ENCODE measurements at places on chromosomes 12 and 14.

GRCh38 chr12:55019784-55020183 is at the start of gene NEUROD4:
NEUROD4 (plus strand) TSS chr12:55019974; CDS start chr12:55026440, 6,466 bp downstream.
- DNase-seq = no peak

DNA sequence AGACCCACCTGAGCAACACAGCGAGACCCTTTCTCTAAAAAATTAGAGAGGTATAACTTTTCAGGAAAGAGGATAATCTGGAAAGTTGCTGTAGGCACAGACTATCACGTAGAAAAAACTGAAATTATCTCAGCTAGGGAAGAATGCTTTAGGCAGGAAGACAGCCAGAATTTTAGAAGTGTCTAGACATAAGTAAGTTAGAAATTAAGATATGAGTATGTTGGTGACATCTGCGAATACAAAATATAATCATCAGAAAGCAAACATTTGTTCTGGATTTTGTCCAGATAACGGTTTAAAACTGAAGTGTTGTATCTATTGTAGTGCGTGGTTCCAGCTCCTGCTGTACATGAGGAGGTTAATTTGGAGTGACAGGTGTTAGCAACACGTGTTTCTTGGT is 123.2 kb downstream of the FBXL14 start:
- no peak for DNase-seq

DNA sequence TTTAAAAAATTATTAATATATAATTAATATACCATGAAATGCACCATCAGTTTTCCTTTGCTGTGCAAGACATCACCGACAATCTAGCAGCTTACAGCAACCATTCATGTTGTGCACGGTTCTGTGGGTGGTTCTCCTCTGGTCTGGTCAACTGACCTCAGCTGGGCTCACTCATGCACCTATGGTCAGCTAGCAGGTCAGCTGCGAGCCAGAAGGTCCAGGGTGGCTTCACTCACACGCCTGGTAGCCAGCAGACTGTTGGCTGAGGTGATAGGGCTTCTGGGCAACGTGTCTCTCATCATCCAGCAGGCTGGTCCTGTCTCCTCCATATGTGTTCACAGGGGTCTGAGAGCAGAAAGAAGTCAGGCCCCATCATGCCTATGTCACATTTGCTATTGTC is 210.4 kb downstream of the KIF26A start:
- DNase-seq = no peak

DNA sequence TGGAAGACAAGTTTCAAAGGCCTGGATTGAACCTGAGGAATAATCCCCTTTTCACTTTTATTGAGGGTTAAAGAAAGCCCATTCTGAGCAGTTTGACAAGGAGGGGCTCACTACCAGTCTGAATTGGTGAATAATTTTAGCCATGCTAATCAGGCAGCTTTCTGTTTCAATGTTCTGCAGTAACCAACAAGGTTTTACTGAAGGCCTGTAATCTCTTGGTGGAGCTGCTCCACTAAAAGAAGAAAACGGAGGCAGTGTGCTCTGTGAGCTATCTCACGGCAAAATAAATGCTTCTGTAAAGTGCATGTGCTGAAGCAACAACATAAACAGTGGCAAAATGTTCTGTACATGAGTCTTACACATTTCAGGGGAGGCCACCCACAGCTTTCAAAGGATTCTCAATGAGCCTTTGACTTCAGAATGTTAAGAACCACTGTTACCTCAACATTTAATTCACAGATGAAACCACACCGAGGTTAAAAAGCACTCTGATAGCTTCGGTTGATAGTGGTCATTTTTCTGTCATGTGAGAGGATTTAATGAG is 111.2 kb downstream of the LRIG3 start:
- DNase-seq = no peak

GRCh38 chr14:68255693-68256178 is 436.2 kb downstream of the RAD51B start:
- DNase-seq = no peak

DNA sequence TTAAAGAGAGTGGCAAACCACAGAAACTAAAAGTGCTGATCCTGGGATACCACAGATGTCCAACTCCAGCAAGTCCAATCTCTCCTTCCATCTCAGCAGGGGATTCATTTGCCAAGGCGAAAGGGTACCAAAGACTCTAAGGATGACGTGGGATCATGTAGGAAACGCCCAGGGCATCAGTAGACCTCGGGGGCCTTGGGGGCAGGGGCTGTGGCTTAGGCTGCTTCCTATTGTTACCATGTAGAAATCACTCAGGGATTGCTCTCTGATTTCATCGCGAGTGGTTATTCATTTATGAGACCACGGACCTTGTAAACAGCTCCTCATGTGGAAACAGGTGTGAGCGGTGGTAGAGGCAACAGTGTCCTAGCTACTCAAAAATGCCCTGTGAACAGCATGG is 149.3 kb upstream of the FKBP4 start:
- DNase-seq = no peak
